ENCODE measurements at places on chromosomes 7 and 10.

GRCh38 chr10:91796331-91797047 is 1.7 kb upstream of the TNKS2 start:
- peak; percentile 40 for DNase-seq
- H3K4me3 ChIP-seq: peak overlapping the region; percentile 62
- H3K4me1 ChIP-seq: peaks cover 15% of the 10 kb centered on the region
- H3K27ac ChIP-seq: peak overlapping the region; percentile 70

DNA sequence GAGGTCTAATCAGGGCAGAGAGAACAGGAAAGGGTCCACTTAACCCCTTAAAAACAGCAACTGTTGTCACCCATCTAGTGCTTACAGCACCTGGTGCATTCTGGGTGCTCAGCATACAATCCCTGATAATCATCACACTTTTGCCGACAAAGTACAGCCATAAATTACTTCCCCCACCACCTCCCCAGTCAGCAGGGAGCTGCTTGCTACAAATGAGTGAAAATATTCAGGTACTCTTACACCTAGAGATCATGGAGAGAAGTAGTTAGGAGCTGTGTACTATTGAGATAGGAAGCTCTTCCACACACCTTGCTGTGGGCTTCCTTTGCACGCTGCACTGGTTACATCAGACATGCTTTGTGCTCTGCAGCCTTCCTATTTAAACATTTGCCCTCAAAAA is 723.5 kb upstream of the GALNT17 start:
- H3K36me3 ChIP-seq: no peaks in the 10 kb centered on the region
- H3K4me3 ChIP-seq: no peak overlapping the region
- no peaks in the 10 kb centered on the region for H3K27me3 ChIP-seq
- H3K27ac ChIP-seq: no peak overlapping the region
- no peaks in the 10 kb centered on the region for H3K4me1 ChIP-seq
- DNase-seq: no peak

GRCh38 chr10:119466076-119466475 is 76.4 kb downstream of the RGS10 start:
- DNase-seq: no peak
- no peak overlapping the region for H3K4me3 ChIP-seq
- H3K36me3 ChIP-seq: no peaks in the 10 kb centered on the region
- peaks cover 6% of the 10 kb centered on the region for H3K27me3 ChIP-seq

DNA sequence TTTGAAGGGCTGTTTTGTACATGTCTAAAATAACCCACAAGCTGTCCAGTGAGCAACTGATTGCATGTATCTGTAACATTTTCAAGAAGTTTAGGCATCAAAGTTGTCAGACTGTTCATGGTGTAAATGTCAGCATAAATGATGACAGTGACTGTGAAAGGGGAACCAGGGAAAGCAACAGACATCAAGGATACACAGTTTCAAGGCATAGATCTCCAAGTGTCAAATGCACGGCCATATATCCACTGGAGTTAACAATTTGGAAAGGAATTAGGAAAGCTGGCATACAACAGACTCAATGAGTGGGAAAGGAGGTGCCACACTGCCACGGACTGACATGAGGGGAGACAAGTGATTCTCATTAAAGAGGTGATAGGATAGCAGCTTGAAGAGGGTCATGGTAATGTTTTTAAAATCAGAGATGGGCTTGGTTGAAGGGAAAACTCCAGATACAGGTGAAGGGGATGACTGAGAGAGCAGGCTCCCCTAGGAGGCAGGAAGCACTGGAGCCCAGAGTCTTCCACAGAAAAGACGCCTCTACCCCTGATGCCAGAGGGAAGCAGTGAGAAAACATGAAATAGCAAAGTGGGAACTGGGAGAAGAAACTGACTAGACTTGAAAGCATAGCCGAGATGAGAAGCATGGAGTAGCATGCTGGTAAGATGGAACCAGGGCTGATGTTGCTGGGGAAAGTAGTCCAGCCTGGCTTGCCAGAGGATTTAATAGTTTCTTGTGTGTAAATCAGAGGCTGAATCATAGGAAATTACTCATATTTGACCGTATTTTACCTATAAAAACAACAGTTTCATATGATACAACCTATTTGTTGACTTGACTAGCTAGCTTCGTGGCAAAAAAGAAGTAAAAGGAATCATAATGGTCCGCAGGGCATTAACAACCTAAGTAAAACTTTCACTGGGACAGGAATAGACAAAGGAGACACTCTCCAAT is 18.6 kb downstream of the NSMCE4A start:
- H3K4me3 ChIP-seq: no peak overlapping the region
- H3K4me1 ChIP-seq: no peaks in the 10 kb centered on the region
- H3K36me3 ChIP-seq: no peaks in the 10 kb centered on the region
- no peaks in the 10 kb centered on the region for H3K27me3 ChIP-seq
- no peak overlapping the region for H3K27ac ChIP-seq
- DNase-seq: no peak

DNA sequence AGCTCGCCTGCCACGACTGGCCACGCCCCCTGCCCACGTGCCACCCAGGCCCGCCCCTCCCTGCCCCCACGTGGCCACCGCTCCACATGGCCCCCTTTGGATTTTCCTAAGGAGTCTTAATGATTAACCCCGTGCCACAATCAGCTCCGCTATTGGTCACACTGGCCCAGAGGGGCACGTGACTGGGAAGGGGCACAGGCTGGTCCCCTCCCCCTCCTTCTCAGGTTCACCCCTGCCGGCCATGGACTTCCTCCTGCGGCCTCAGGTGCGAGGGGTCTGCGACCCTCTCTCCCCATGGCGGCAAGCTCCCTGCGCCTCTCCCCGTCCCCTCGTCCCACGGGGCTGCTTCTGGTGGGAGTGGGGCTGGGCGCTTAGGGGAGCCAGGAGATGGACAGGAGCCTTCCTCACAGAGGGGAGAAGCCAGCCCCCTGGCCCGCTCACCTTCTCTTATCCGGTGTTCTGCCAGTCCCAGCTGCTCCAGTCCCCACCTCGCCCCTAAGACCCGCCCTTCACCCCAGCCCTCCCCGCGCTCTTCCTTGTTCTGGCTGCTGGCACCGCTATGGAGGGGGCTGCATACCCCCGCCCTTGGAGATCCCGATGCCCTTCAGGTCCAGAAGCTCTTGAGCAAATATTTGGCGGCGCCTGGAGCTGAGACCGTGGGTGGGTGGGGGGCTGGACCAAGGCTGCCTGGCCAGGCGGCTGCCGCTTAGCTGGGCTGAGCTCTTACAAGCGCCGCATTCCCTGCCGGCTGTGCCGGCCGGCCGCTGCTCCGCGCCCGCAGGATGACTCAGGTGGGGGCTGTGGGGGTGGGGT is 3.2 kb downstream of the SLC4A2 start:
- H3K4me3 ChIP-seq: no peak overlapping the region
- DNase-seq: no peak
- H3K27ac ChIP-seq: no peak overlapping the region
- H3K36me3 ChIP-seq: peaks cover 33% of the 10 kb centered on the region

GRCh38 chr7:8205537-8205936 is 56.4 kb downstream of the ICA1 start:
- no peaks in the 10 kb centered on the region for H3K36me3 ChIP-seq
- DNase-seq: no peak
- H3K4me1 ChIP-seq: no peaks in the 10 kb centered on the region
- H3K27ac ChIP-seq: no peak overlapping the region

DNA sequence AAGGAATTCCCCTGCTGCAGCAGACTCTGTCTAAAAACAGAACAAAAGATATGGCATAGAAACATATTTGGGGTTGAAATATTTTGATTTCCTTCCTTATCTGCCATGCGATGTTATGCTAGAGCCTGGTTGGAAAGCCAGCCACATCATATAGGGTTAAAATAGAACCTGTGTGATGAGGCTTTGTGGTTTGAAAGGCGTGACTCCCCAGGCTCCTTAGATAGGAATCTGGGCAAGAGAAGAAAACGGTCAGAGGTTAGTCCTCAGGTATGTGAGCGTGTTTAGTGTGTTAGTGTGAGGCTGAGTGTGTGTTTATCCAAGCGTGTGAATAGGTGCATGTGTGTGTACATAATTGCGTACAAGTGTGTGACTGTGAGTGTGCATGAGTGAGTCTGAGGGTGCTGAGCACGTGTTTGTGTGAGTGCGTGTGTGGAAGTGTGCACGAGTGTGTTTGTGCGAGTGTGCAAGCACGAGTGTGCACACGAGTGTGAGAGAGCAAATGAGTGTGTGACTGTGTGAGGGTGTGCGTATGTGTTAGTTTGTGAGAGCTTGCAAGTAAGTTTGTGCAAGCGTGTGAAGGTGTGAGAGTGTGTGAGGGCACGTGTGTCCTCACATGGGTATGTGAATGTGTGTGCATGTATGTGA is 79.9 kb downstream of the COL26A1 start:
- no peak overlapping the region for H3K27ac ChIP-seq
- H3K27me3 ChIP-seq: peaks cover 39% of the 10 kb centered on the region
- no peak for DNase-seq

GRCh38 chr10:29479981-29480954 is 154.5 kb downstream of the SVIL start:
- H3K27me3 ChIP-seq: no peaks in the 10 kb centered on the region
- no peak for DNase-seq
- no peak overlapping the region for H3K4me3 ChIP-seq
- peaks cover 7% of the 10 kb centered on the region for H3K4me1 ChIP-seq
- H3K27ac ChIP-seq: no peak overlapping the region
- peaks cover 14% of the 10 kb centered on the region for H3K36me3 ChIP-seq

DNA sequence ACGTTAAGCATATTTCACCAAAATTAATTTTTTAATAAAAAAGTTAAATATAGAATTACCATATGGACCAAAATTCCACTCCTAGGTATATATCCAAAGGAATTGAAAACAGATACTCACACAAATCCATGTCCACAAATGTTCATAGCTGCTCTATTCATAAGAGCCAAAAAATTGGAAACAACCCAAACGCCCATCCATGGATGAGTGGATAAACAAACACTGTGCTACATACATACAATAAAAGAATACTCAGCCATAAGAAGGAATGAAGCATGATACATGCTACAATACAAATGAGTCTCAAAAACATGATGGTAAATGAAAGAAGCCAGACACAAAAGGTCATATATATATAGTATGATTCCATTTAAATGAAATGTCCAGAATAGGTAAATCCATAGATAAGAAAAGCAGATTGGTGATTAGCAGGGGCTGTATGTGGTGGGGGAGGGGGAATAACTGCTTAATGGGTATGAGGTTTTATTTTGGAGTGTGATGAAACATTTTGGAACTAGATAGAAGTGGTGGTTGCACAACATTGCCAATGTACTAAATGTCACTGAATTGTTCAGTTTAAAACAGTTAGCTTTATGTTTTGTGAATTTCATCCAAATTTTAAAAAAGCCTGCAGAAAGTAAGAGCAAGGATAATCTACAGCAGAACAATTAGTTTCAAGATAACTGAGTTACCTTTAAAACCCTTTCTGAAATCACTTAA is 101.2 kb upstream of the EFCAB10 start:
- H3K4me1 ChIP-seq: peaks cover 23% of the 10 kb centered on the region
- H3K36me3 ChIP-seq: no peaks in the 10 kb centered on the region
- DNase-seq: no peak
- H3K4me3 ChIP-seq: no peak overlapping the region
- no peak overlapping the region for H3K27ac ChIP-seq

GRCh38 chr10:78937800-78938694 is 130.7 kb upstream of the ZMIZ1 start:
- H3K27ac ChIP-seq: no peak overlapping the region
- H3K4me1 ChIP-seq: no peaks in the 10 kb centered on the region
- no peak overlapping the region for H3K4me3 ChIP-seq

DNA sequence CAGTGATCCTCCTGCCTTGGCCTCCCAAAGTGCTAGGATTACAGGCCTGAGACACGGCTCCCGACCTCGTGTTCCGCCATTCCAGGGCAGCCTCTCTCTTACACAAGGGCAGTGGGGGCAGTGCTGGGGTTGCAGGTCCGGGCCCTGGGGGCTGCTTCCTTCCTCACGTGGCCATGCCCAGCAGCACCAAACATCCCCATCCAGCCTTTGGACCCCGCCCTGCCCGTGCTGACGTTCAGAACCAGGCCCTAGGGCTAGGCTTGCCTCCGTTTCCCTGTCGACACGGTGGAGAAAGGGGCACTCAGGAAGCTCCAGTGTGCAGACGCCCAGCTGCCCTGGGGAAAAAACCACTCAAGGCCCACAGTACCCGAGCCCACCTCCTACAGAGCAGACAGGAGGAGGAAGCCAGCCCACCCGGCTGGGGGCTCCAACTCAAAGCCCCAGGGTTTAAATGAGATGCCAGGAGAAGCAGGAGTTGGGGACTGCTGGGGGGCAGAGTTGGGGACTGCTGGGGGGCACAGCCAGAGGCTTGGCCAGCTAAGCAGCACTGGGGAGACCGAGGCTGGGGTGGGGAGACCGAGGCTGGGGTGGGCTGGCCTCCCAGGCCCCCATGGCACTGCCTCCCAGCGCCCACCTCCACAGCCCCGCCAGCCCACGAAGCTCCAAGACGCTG is 35.9 kb downstream of the ADAP1 start:
- no peak overlapping the region for H3K27ac ChIP-seq
- no peak for DNase-seq
- H3K27me3 ChIP-seq: no peaks in the 10 kb centered on the region
- no peak overlapping the region for H3K4me3 ChIP-seq
- peaks cover 37% of the 10 kb centered on the region for H3K4me1 ChIP-seq

Data from T-cell (primary cell).